ENCODE measurements at places on chromosomes 1 and 21.

DNA sequence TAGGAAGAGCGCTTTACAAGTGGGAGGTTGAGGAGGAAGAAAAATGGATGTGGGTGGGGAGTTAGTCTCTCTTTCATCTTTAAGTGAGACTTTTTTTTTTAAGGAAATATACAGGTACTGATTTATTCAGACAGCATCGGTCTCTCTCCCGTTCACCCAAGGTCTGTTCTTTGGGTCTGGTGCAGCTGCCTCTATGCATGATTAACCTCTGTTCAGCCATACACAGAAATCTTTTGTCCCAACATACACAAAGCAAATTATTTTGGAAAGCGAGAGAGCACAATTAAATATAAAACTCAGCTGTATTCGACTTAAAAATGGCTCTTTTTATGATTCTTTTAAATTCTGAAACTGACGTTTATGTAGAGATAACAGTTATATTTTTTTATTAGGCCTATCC is 11.0 kb downstream of the PROX1 start:
- no peak for DNase-seq

DNA sequence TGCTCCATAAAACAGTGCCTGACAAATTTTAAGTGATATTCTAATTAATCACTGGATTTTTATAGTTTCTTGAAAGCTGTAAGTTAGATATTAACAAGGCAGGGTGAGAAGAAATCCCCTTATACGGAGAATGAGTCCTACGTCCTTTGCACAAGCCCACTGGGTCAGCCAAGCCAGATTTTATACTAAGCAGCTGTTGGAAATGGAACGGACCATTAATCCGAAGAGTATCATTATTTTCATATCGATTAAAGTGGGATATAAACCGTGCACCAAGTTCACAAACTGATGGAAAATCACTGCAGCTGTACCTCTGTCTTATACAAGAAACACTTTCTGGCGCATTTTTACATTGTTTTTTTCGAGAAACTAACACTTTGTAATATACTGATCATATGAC is 35.2 kb downstream of the SPAG17 start:
- no peak for DNase-seq

DNA sequence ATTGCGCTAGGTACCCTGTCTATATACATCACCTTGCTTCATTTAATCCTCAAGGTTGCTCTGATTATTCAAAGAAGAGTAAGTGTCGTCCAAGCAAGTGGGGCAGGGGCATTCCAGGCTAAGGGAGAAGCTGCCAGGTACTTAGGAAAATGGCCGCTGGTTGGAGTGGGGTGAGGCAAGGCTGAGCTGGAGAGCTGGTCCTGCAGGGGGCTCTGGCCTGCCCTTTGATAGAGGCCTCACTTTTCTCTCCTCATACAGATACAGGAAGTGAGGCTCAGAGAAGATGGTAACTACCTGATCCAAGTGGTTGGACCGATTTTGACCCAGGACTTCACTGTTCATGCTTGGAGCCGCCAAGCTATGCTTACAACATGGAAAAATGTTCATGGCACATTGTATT is 86.9 kb upstream of the ZBTB40 start:
- no peak for DNase-seq

GRCh38 chr1:116167625-116168276 is 56.6 kb downstream of the MAB21L3 start:
- no peak for DNase-seq

- no peak for DNase-seq
These were observed 105.6 kb upstream of the PLXNA2 start for GRCh38 chr1:208349694-208350330.

DNA sequence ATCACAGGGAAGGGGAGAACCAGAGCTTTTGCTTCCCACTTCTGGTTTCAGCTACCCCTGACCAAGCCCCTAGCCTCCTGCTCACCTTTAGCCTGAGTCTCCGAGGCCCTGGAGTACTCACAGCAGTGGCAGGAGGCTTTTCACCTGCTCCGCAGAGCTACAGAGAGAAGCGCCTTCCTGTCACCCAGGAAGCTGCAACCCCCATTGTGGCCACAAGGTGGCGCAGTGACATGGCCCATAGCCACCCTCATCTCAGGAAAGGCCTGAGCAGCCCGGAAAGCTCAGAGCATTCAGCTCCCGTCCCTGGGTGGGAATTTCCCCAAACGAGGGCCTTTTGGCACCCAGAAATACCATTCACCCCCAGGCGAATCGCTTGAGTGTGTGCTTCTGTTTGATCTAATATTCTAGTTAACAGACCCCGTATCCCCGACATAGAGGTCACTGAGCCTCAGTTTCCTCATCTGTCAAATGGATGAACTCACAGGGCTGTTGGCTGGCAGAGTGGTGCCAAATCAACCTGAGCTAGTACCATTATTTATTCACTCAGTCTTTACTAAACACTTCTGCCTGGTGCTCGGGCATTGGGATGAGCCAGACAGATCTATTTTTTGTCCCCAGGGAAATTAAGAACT is 25.3 kb downstream of the A3GALT2 start:
- DNase-seq: peak; percentile 90

- no peak for DNase-seq
These were observed at the start of gene TMPRSS15 for GRCh38 chr21:18403735-18404450. Gene TMPRSS15 (minus strand): TSS chr21:18403785. CDS start chr21:18403622, 163 bp downstream.

DNA sequence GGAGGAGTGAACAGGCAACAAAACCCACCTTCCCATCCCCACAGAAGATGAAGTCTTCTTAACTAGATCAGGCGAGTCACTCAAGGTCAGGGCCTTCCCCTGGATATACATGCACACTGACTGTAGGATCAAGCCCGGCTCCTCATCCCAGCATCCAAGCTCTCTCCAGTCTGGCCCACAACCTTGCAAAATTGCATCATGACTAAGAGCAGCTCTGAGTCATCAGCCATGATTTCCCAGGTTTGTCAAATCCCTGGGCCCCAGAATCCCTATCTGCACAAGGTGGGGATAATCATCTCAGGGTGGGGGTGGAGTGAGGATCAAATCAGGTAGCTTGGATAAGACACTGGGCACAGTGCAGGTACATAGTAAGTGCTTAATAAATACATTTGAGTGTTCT is 199.3 kb upstream of the GRIK3 start:
- DNase-seq: no peak

DNA sequence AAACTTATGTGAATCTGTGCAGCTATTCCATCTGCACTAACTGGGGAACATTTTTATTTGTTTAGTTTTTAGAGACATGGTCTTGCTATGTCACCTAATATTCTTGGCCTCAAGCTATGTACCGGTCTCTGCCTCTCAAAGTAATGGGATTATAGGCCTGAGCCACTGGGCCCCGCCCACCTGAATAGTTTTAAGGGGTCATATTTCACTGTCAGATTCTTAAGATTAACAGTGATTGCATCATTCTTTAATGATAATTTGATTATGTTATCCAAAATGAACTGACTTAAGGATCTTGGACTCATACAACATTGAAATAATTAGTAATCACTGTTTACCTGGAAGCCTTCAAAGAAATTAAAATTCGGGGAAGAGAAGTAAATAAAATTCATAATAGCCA is 12.6 kb upstream of the KLF18 start:
- no peak for DNase-seq

DNA sequence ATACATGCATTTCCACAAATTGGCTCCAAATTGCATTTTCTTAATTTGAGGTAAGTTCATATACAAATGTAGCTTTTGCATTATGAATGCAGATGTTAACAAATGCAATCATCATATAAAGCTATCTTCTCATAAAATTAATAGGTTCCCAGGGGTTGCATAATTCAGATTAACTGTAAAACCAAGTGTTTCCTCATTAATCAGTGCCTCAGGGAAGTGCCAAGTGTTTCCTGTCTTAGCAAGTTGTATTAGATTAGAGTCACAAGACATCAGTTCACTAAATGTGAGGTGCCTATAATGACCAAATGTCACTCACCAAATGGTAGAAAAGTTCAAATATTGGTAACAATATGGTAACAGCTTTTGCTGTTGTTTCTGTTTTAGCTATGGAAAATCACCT is 140.8 kb downstream of the PTGER3 start:
- no peak for DNase-seq

GRCh38 chr1:25057188-25057587 is 127.1 kb upstream of the RUNX3 start:
- DNase-seq: no peak

GRCh38 chr1:238552271-238552670 is 661.5 kb upstream of the ZP4 start:
- no peak for DNase-seq

DNA sequence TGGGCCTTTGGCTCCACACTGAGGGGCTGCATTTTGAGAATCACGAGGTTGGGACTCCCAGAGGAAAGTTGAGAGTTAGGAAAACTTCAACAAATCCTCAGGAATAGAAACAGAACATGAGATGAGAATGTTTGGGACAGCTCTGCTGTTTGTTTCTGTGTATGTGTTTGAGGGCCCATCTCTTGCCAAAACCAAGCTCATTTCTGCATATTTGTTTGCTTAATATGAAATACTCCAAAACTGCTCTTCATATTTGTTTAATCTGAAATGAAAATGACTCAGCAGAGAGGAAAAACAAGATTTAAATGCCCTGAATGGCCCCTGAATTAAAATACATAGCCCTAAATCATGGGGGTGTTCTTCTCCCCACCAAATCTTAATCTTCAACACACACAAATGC is 78.1 kb downstream of the DDR2 start:
- no peak for DNase-seq
